CD4-positive, alpha-beta T cell (primary cell): ENCODE measurements at places on chromosomes 6 and 20. TPM values are rescaled to one million over a fixed set of nuclear protein-coding genes. Genes with fewer than 3 reads are reported as not detected.

FAM83C gene
- total RNA-seq, result not detected

ISM1 gene
- 0.87 TPM for total RNA-seq

NKAIN4 gene
- total RNA-seq, result not detected

PBOV1 gene
- total RNA-seq, result not detected

MEA1 gene
- total RNA-seq, result 13.6 TPM

COL19A1 gene
- not detected for total RNA-seq

COL12A1 gene
- not detected for total RNA-seq

SGK2 gene
- 0.64 TPM for total RNA-seq

MCCD1 gene
- not detected for total RNA-seq

CNR1 gene
- not detected for total RNA-seq
